ENCODE measurements at places on chromosomes 2 and 18. TPM values are rescaled to one million over a fixed set of nuclear protein-coding genes. Genes with fewer than 3 reads are reported as not detected.

Gene SPEG
- total RNA-seq, result 6.9 TPM

Gene ANKRD30B
- total RNA-seq, result not detected

Gene ALPI
- total RNA-seq, result not detected

Gene FMNL2
- total RNA-seq, result 30.8 TPM

Gene CHST9
- not detected for total RNA-seq

Gene NTSR2
- not detected for total RNA-seq

Gene ALMS1
- total RNA-seq, result 12.8 TPM

Gene KCTD18
- 10.9 TPM for total RNA-seq

Gene STK11IP
- 17.7 TPM for total RNA-seq

Gene DTNA
- total RNA-seq, result 0.98 TPM

All from A549 treated with CpdA at 1 μM for 4 hours (cell line).